ENCODE measurements at places on chromosomes 4 and X.

GRCh38 chrX:135302269-135302873 lies 6.9 kb upstream of the ETDC start:
- DNase-seq = no peak

DNA sequence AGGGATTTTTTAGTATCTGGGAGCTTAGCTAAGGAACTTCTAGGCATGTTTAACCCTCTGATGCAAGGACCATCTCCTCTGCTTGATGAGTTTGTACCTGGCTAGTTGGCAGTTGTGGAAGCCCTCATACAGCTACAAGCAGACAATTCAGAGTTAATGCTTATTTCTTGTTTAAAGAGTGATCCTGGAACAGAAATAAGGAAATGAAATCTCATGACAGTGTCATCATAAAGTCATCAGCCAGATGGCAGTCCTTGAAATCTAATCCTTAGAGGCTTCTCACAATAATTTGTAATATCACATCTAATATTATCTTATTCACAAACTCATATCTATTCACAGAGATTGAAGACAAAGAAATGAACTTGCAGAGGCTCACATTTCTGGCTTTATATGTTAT lies 581.6 kb upstream of the FTHL17 start:
- no peak for DNase-seq

- DNase-seq = no peak
These were observed 39.6 kb downstream of the SLC39A8 start for GRCh38 chr4:102305666-102306065.

- no peak for DNase-seq
These were observed 17.7 kb upstream of the ELOVL6 start for GRCh38 chr4:110216129-110216528.

DNA sequence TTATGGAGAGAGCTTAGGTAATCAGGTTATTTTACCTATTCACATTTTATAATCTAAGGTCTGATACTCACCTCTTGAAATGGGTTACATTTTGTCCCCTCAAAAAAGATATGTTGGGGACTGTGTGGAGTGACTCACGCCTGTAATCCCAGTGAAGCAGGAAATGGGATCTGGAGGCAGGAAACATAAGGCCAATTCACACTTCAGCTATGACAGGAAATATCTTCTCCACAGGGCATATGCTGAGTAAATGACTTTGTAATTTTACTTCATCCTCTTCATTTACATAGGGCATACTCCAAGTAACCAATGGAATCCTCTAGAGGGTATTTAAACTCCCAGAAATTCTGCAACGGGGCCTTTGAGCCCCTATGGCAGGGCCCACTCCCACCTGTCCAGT lies 54.8 kb upstream of the ZMAT1 start:
- no peak for DNase-seq
